Skin of body (tissue), 3 donors: ENCODE measurements at places on chromosomes 2 and 18. TPM values are rescaled to one million over a fixed set of nuclear protein-coding genes. Genes with fewer than 3 reads are reported as not detected.

DNA sequence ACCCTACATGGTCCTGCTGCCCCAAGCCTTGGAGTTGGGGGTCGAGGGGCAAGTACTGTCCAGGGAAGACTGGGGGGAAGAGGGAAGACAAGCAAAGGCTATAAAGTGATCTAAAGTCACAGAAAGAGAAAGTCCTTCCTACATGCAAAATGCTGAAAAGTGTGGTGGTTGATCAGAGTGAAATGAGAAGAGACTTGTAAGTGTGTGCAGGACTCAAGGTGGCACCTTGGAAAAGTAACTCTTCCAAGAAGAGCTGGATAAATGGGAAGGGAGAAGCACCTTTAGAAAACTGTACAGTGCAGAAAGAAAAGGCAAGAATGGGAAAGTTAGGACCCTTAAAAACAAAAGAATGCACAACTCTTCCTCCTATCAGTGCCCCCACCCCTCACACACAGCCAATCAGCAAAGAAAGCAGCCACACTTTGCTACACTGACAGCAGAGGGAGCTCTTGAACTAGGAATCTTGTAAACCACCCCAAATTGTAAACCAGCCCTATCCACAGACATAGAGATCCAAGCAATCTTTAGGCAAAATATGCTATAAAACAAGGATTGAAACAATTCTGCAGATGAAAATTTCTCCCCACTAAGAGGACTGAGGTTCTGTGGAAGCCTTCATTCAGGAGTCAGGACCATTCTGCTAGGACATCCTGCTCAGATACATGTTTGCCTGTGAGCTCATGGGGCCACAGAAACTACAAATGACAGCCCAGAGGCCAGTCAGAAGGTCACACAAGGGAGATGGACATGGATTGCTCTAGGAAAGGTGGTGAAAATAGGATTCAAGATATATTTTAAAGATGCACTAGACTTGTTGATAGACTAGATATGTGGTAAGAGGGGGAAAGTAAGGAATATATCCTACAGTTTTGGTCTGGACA, 146.4 kb downstream of the FTCDNL1 start:
- DNase-seq: no peak

PLEK gene
- total RNA-seq: 12.8 TPM

DNA sequence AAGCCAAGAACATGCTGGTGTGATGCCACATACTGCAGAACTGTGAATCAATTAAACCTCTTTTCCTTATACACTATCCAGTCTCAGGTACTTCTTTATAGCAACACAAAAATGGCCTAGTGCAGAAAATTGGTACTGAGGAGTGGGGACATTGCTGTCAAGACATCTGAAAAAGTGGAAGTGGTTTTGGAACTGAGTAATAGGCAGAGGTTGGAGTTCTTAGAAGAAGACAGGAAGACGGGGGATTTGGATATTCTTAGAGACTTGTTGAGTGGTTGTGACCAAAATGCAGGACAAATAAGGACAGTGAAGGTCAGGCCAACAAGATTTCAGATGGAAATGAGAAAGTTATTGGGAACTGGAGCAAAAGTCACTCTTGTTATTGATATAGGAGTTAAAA, 31.3 kb upstream of the CDH2 start:
- no peak for DNase-seq

GRCh38 chr2:54271843-54272627, 16.0 kb upstream of the TSPYL6 start:
- DNase-seq: no peak

LYPD1 gene
- 0.99 TPM for total RNA-seq

GRCh38 chr2:102514061-102514785, 41.2 kb downstream of the SLC9A4 start:
- DNase-seq: no peak

MBOAT2 gene
- 40.3 TPM for total RNA-seq

DNA sequence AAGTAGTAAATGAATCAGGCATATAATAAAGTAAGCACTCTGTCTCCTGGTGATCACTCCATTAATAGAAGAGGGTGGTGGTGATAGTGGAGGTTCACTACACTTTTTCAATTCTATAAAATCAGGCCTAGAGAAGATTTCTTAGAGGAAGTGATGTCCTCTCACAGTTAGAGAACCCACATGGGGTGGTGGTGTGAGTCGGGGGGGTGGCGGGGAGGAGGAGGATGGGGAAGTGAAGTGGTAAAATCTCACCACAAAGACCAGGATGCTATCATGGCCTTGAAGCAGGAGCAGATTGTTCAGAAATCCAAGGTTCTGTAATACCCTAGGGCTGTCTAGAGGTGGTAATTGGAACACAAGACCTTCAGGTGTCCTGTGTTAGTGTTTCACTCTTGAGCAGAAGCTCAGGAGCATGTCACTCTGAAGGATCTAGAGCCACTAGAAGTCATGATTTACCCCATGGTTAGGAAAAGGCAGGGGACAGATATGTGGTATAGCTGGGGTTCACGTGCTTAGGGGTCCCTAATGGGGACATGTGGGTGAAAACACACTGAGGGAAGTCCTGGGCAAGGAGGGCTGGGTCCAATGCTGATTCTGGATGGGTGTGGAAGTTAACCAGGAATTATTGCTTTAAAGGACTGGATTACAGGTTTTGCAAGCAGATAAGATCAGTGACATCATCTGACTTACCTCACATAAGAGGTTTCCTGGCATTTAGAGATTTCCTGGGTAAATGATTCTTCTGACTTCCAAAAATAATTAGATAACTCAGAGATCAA, 31.0 kb downstream of the RNF125 start:
- DNase-seq: no peak

DNA sequence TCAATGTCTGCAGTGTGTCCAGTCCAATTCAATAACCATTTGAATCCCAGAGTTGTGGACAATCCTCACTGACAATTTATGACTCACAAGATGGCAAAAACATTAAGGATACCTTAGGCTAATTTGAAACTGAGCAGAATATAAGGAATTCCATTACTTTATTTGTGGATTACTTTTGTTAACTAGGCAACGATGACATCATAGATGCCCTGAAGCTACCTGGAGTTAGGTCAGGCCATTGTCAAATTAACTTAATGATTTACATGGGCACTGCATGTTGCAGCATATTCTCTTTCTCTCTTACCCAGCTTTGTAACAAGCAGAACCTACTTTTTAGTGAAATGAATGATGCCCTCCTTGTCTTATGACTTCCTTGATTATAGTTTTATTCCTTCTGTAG, 100.0 kb upstream of the CDCA7 start:
- DNase-seq: no peak

DNA sequence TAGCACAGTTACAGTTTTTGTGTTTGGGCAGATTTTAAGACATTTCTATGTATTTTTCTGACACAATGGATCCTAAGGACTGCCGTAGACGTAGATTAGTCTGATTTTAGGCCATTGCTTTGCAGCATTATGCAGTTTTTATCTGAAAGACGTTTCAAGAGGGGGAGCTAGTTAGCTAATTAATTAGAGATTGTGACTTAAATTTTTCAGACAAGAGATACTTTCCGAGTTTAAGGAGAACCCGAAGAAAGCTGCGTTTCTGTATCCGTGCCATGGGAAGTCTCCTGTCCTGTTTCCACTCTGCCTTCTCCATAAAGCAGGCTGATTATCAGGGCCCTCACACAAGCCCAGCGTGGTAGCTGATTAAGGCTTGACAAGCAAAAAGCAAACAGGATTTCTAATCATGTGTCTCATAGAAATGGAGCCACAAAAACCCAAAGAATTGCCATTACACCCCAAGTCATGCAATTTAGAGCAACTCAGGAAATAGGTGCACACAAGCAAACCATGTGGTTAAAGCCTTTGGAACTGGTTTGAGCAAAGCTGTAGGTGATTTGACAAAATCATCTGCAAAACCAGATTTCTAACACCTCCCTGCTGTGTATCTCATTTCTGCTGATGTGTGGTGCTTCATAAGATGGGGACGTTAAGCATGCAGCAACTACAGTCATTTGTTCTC, 808.1 kb downstream of the RNF144A start:
- no peak for DNase-seq

DNA sequence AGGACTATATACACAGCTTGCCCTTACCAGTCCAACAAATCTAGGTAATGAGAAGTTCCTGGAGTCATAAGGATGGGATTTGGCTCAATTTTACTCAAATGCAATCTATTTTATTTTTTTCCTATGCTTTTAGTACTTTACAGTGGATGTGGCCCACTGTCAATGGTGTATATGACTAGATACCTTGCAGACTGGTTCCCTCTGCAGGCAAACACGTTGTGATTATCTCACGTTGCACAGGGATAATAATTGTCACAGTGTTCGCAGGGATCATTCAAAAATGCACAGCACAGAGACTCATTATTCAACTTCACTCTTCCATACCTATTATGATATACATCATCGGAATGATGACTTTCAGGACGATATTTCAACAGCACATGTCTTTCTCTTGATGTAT, 359.7 kb downstream of the MBD2 start:
- no peak for DNase-seq

GRCh38 chr2:239208465-239209180, 192.2 kb downstream of the HDAC4 start:
- no peak for DNase-seq

- no peak for DNase-seq
Observed at GRCh38 chr18:47595831-47596501, 334.5 kb downstream of the SMAD2 start.
